Stimulated activated CD8-positive, alpha-beta memory T cell treated with anti-CD3 and anti-CD28 coated beads, Interleukin-4, amount 100 ng/mL, for 4 hours (primary cell): ENCODE measurements at places on chromosomes 7 and 10.

DNA sequence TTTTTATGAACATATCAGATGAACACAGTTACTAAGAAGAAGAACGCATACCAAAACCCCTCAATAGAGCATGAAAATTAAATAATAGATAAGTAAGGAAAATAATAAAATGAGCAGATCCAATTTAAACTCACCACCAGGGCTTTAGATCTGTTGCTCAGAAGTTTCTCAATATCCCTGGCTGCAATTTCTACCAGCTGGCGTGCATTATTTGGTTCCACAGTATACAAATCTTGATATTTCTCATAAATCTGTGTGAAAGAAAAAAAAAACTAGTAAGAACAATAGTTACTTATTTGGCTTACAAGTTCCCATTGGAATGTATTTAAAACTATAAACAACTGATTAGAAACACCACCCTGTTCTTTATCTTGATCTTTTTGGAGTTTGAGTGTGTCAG lies 108.6 kb downstream of the CACNA2D1 start:
- DNase-seq: no peak

GRCh38 chr7:134307320-134307719 lies 9.4 kb downstream of the SLC35B4 start:
- DNase-seq: no peak

- DNase-seq: no peak
These were observed 186.8 kb downstream of the ITGB1 start for GRCh38 chr10:32771217-32771616.

DNA sequence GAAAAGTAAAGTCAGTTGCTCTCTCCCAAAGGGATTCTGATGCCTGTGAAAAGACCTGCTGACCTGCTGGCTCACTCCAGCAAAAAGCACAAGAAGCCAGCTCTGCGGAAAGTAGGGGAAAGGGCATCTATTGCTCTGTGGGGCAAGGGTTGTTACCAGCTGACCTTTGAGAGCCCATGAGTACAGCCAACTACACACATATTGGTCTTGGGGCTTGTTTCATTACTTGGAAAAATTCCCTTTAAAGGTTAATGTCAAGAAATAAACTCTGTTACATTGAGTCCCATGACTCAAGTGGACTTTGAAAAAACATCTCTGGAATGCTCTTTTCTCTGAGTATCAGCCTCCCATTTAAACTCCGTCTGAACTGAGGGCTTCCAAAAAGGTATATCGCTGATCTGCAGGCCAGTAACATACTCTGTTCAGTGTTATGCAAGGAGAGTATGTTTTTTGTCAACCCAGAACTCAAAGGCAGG lies 53.2 kb downstream of the PANK1 start:
- no peak for DNase-seq

- DNase-seq: no peak
These were observed 51.9 kb upstream of the CHST15 start for GRCh38 chr10:124145109-124145870.

GRCh38 chr10:21171197-21171935 lies 274.3 kb upstream of the NEBL start:
- no peak for DNase-seq

- no peak for DNase-seq
These were observed 106.2 kb downstream of the KAT6B start for GRCh38 chr10:74932648-74933047.

GRCh38 chr7:25720427-25720826 lies 431.6 kb upstream of the NFE2L3 start:
- no peak for DNase-seq

DNA sequence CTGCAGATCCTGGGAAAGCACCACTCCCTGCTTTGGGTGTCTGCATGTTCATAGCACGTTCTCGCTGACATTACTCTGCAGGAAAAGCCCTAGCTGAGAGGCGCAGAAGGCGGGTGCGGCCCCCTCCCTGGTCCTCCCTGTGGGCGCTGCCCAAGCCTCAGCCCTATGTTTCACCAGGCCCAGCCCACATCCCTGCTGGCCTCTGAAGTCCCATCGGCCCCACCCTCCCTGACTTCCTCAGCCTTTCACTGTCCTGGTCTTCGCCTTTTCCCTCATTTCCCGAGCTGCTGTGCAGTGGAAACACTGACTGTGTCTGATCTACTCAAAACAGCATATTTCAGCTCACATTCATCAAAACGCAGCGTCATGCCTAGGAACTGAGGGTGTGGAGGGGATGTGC lies 36.3 kb upstream of the DIP2C start:
- no peak for DNase-seq

DNA sequence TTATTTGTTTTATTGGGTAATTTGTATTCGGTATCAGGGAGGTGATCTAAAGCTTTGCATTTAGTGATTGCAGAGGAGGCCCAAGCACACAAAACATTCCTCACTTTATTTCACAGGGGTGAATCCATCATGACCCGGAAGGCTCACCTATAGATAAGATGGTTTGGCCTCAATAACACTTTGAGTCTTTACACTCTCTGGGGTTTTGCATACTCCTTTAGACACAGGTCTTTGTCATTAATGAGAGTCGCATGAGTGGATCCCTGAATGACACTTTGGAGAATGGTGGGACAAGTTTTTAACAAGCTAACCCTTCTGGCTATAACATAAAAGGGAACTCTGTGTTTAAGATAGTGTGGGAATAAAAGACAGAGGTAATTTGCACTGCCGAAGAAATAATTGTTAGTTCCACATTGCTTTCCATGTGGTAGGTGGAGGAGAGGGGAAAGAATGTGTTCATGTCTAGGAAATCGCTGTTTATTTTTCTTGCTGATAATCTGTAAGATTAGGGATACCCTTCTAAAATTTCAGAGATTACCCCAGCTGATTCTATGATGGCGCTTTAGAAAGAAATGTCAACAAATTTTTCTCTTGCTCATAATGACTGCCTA lies 455.8 kb downstream of the TFEC start:
- no peak for DNase-seq

- no peak for DNase-seq
These were observed 111.5 kb upstream of the GPR26 start for GRCh38 chr10:123554656-123555055.

GRCh38 chr10:84826704-84827103 lies 498.3 kb downstream of the CCSER2 start:
- no peak for DNase-seq

DNA sequence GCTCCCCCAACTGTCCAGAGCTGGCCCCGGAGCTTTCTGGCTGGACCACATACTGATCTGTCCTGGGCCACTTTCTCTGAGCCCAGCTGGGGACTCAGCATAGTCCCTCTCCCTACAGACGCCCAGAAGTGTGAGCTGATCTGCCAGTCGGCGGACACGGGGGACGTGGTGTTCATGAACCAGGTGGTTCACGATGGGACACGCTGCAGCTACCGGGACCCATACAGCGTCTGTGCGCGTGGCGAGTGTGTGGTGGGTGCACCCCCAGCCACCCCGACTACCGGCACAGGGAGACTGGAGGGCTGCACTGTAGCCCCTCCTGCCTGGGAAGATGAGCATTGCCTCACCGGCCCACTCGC lies 41.8 kb downstream of the TBATA start:
- DNase-seq: no peak

DNA sequence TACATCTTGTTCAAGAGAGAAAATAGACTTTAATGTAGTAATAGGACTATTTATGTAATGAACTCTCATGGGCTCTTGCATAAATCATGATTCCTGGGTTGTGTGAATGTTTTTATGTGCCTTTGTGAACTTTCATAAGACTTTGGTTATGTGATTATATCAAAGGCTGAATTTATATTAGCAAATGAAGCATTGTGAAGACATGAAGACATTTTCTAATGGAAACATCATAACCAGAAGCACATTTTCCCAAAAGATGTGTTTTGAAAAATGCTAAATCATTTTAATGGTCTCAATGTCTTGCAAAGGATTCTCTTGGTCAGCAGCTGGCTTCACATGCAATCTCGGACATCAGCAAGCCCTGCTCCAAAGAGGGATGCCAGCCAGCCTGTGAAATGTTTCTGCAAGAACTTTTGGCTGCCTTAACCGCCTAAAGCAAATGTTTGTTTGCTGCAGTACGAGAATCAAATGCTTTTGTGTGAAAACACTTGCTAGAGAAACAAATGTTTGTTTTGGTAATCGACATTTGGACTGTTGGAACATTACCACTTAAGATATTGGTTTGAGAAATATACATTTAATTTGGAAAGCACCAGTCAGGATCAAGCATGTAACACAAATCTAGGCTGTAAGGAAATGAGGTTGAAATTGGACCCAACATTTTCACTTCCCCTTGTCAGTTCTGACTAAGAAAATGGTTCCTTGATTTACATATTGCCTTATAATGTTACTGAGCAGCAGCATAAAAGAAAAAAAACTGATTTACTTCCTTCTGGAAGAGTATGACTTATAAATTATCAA lies 102.1 kb downstream of the RTKN2 start:
- no peak for DNase-seq

GRCh38 chr7:1355568-1356340 lies 103.5 kb downstream of the MICALL2 start:
- DNase-seq: no peak

DNA sequence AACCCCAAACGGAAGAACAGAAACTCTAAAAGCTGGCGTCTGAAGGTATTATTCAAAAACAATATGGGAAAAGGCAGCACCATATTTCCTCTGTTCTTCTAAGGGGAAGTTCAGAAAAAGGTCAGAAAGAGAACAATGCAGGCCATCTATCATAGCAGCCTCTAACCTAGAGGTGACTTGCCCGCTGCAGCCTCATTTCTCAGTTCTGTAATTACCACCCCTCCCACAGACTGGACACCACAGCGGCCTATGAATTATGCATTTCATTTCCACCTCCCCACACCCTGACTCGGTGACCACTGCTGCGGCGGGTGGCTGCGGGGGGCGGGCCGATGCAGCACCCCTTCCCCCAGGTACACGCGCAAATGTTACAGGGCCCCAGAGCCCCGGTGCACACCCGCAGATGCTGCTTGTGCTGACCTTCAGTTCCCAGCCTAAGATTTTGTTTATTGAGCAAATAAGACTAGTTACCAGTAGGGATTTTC lies 125.5 kb downstream of the CLEC2L start:
- no peak for DNase-seq

GRCh38 chr10:78175444-78176015 lies 141.9 kb downstream of the RPS24 start:
- DNase-seq: no peak

DNA sequence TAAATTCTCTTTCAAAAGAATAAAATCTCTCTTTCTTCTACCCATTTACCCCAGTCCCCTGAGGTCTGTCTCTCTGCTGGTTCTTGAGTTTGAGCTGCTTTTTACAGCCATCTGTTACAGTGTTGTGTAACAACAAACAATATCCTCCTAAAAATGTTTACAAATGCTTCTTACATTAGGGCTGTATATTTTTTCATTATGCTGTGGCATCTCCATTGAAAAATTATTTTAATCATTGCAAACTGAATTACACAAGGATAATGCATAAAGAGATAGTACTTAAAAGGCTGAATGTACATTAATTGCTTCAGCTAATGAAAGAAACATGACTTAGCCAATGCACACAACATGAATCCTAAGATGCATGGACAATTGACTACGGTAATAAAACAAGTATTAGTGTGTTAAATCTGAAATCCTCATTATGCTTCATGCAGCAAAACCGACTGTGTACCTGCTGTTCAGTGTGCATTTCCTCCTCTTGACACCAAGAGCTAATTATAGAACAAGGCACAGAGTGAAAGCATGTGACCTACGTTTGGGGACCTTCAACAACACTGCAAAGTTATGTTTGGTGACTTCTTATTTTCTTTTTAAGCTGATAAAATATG lies 181.7 kb upstream of the RHOBTB1 start:
- DNase-seq: no peak

DNA sequence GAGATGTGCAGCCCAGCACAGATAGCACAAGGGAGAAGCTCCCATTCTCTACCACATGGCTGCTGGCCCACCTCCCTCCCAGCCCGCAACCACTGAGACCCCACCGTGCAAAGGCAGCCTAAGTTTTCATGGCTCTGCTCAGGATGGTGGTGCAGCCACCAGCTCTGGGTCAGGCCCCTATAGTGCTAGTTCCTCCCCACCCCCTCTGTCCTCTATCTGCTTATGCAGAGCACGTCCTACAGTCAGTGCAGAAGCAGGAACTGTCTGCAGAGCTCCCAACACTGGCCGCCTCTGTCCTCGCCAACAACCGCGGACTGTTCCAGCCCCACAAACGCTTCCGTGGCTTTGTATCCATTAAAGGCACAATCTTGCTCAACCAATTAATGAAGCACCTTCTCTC lies 278.9 kb downstream of the GRID1 start:
- no peak for DNase-seq

DNA sequence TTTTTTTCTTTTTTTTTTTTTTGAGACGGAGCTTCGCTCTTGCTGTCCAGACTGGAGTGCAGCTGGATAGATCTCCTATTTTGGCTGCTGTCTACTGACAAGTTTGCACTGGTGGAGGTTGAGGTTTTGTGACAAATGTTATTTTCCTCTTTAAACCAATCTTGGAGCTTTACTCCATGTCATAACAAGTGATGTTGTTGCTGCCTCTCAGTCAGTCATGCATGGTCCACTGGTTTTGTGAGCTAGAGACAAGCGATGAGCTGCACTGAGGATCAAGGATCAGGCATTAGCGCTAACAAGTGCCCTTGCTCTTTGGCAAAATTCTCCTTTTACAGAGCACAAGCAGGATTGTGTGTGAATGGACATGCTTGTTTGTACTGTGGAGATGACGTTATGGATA lies 805 bp upstream of the WDFY4 start:
- no peak for DNase-seq

- DNase-seq: no peak
These were observed 9.3 kb upstream of the LRRC61 start for GRCh38 chr7:150313870-150314269.

- DNase-seq: no peak
These were observed 5.7 kb downstream of the KIAA1549 start for GRCh38 chr7:138975343-138976104.

DNA sequence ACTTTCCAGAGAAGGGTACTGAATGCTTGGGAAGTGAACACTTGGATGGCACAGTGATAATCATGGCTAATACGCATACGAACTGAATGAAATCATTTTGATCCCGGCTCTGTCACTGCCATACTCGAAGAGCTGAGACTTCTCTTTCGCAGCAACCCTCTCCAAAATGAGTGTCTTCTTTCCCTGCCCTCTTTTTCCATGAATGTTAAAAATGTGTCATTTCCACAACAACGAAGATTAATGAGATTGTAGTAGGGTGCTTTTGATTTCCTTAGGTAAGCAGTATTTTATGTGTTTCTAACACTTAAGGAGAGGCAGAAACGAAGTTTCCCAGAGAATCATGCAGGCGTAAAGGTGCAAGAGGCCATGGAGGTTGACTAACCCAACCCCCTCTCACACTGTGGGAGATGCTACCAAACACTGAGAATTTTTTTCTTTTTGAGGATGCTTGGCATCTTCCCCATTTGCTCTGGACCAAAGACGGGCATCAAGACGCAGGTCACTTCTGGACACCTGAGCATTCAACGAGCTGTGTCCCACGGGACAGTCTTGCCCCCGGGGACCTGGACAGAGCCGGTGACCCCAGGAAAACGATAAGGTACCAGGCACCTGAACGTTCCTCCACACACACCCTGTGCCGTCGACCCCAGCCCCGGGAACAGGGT lies 823 bp downstream of the COPG2 start:
- no peak for DNase-seq
